Left ventricle myocardium inferior (tissue), 1 donor: ENCODE measurements at places on chromosomes 3 and 15. TPM values are rescaled to one million over a fixed set of nuclear protein-coding genes. Genes with fewer than 3 reads are reported as not detected.

The LMAN1L gene
- total RNA-seq = 8.1 TPM

The ATP8B4 gene
- 2.5 TPM for total RNA-seq

The GOLIM4 gene
- total RNA-seq = 74.8 TPM

The SAMMSON gene
- not detected for total RNA-seq

The CHRD gene
- 6.5 TPM for total RNA-seq

The HTR3E gene
- total RNA-seq = not detected

The COPG1 gene
- 86.1 TPM for total RNA-seq

The LRRN1 gene
- 0.11 TPM for total RNA-seq

The B4GALT4 gene
- total RNA-seq = 12.7 TPM

The CD200R1 gene
- total RNA-seq = 0.82 TPM

The AADACL2 gene
- not detected for total RNA-seq

- DNase-seq = no peak
Measured at GRCh38 chr3:9815986-9816385, 5.9 kb downstream of the TTLL3 start.

DNA sequence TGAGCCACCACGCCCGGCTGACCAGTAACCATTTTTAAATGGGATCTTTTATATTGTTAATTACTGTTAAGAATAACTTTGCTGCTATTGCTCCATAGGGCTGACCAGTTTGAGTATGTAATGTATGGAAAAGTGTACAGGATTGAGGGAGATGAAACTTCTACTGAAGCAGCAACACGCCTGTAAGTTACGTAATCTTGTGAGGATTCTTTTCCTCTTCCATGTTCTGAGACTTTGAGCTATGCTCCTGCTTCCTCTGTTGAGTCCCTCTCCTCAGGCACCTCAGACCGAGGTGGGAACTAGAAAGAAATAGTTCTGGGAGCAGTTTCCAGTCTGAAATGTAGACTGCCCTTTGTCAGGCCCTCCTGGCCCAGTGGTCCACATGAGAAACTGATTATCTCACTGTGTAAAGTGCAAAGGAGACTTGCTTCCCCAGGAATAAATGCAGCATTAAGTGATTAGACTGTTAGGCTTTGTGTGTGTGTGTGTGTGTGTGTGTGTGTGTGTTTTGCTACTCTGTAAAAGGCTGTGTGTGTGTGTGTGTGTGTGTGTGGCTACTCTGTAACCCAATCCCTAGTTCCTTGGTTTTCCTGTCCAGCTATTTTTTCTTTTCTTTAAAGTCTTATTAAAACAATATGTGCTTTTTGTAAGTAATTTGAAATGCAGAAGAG lies 5.2 kb downstream of the POLR2H start:
- no peak for DNase-seq

DNA sequence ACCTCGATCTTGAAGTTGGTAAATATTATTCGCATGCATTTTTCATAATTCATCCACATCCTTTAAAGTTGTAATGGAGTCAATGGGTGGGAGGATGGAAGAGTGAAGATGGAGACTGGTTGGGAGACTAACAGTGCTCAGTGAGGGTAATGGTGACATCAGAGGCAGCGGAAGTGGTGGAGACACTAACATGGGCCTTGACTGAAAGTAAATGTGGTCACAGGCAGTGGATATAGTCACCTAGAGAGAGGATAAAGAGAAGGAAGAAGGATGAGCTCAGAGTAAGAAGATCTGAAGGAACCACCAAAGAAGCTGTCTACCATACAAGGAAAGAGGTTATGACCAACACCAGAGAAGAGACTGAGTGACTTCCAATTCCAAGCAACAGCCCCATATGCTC lies 281.6 kb upstream of the STT3B start:
- no peak for DNase-seq

DNA sequence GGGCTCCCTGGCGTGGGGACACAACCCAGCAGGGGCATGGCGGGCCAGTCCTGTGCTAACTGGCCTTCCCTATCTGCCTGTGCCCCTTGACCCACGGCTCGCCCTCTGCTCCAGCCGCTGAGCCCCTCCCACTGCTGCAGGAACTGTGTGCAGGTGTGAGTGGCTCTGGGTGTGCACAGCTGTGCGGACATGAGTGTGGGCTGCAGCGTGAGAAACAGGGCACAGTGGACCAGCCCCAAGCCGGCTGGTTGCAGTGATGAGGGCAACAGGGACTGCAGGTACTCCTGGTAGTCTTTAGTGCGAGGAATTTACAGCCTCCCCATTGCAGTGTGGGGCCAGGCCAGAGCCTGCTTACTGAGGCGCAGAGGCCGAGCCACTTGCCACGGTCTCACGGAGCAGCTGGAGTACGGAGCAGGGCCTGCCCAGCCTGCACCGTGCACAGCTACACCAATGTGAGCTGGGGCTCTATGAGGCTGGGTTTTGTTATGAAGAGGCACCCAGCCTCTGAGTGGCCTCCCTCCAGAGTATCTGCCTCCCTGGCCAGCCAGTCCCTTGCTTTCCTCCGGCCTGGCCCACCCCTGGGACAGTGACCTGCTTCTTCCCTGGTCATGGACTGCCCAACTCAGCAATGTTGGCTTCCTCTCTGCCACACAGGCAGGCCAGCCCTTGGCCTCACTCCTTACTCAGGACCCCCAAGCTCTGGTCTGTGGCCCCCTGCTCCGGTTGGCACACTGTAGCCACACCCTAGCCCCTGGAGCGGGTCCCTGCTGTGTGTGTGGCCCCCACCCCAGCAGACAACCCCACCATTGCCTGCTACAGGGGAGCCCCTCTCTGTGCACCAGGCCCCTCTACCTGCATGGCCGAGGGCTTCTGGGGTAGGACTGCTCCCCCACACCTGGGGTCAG lies 47.8 kb downstream of the PLXNA1 start:
- no peak for DNase-seq

- DNase-seq = no peak
Measured at GRCh38 chr3:141845407-141846049, 30.9 kb upstream of the ATP1B3 start.

- DNase-seq = no peak
Measured at GRCh38 chr3:186722457-186722856, 5.3 kb downstream of the KNG1 start.

DNA sequence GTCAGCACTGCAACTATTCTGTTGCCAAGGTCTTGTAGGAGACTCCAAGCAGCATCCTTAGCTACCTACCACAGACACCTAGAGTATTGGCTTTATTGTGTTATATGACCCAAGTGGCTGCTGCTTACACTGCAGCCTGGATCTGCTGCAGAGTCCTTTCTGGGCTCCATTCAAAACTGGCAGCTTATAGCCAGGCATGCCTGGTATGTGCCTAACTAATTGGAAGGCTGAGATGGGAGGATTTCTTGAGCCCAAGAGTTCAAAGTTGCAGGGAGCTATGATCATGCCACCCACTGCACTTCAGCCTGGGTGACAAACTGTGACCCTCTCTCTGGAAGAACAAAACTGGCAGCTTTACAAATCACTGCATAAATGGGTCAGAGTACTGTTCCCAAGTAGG lies 8.6 kb downstream of the NDUFB4 start:
- no peak for DNase-seq

GRCh38 chr3:142366434-142366833 lies 81.4 kb downstream of the XRN1 start:
- no peak for DNase-seq

DNA sequence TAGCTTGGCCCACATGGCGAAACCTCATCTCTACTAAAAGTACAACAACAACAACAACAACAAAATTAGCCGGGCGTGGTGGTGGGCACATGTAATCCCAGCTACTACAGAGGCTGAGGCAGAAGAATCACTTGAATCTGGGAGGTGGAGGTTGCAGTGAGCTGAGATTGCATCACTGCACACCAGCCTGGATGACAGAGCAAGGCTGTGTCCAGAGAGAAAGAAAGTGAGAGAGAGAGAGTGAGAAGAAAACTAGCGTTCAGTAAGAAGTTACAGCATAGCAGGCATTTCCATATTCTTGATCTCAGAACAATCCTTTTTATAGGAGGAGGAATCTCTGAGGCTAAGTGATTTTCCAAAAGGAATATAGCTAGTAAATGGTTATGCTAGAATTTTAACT lies 1076.1 kb downstream of the AGBL1 start:
- DNase-seq = no peak

GRCh38 chr15:60520013-60520824 lies 41.3 kb upstream of the ICE2 start:
- DNase-seq = no peak

- DNase-seq = no peak
Measured at GRCh38 chr3:156668073-156668763, 6.2 kb upstream of the TIPARP start.

GRCh38 chr15:80175436-80175835 lies 22.6 kb downstream of the FAH start:
- DNase-seq = no peak

DNA sequence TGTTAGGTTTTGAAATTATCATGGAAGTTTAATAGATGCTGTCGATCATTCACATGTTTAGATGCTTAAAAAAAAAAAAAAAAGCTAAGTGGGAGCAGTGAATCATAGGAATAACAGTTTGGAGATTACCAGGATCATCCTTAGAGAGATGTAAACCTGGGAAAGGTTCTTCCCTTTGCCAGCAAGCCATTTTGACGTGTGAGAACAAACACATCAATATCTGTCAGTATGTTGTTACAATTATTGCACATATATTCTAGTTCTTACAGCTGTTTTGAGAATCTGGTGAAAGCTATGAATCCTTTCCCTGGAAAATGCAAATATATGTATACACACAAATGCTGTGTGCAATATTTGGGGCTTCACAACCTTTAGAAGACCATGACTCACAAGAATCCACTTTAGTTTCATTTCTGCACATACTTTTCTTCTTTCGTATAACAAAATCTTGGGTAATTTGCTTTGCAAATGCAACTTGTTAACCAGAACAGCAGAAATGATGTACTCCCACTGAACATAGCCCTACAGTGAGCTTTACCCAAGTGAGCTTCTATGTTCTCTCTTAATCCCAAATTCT lies 12.0 kb downstream of the NFKBIZ start:
- no peak for DNase-seq

DNA sequence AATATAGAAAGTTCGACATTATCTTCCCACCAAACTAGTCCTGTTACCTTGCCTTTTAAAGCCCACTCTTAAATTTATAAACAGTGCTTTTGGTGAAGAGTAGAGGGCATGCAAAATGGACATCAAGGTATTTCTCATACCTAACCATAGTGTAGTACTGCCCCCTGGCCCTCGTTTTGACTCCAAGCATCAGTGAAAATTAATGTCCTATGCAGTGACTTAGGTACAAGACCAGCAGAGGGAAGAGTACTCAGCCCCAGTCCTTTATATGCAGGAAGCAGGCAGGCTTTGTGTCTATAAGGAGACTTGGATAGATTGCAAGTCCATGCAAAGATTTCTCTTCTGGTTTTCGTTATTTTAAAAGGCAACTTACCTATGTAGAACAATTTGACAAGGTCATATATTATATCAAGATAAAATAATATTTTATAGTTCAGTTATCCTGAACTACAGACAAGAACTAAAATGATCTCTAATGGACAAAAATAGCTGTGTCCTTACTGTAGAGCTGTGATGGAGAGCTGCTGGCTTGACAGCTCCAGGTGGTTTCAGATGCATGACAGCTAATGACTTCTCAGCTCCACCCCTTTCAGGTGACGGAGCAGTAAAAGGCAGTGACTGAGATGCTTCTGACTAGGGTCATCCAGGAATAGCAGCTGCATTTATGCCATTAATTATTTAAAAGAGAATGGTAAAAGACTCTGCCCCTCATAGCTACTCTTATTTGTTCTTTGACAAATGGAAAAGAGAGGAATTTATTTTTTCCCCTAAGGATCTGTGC lies 646.1 kb downstream of the SQOR start:
- DNase-seq = no peak

- no peak for DNase-seq
Measured at GRCh38 chr3:122993124-122993978, 34.2 kb downstream of the SEMA5B start.

- DNase-seq = no peak
Measured at GRCh38 chr3:44992555-44993470, 16.8 kb downstream of the EXOSC7 start.

- DNase-seq = no peak
Measured at GRCh38 chr15:88334436-88334835, 77.9 kb upstream of the NTRK3 start.

DNA sequence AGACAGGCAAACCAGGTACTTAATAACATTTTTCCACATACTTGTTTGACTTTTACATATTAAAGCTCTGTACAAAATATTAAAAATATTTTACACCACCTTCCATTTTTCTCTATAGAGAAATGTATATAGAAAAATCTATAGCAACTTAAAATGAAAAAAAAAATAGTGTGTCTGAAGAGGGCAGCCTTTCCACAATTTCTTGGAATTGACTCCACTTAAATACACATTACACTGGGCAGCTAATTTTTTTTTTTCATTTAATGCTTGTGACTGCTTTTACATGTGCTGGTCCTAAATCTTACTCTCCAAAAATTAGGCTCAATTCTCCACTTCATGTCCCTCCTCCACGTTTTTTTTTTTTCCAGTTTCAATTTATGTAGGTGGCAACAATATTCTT lies 427.0 kb upstream of the RBMS3 start:
- DNase-seq = no peak

DNA sequence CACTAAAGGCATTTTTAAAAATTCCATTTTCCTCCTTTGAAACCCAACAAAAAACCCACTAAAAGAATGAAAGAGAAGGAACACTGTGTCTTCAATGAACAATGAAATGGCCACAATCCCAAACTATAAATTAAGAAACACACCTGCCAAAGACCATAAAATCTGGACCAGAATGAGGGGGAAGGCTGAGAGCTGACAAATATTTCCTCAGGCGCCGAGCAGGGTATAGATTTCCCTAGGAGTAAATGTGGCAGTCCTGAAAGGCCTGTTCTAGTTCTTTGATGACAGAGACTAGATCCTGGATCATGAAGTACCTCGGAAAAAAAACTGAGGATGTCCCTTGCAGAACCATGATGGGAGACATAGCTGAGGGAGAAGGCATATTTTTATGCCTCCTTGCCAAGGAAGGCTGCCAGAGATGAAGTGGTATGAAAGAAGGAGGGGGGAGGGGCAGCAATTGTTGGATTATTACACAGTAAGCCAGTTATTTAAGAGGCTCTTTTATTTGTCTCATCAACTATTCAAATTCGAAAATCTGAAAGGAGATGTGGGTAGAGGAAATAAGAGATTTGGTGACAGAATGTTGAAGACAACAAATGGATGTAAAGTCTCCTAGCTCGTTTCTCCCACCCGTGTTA lies 275.3 kb upstream of the GOLGA6L4 start:
- DNase-seq = no peak

DNA sequence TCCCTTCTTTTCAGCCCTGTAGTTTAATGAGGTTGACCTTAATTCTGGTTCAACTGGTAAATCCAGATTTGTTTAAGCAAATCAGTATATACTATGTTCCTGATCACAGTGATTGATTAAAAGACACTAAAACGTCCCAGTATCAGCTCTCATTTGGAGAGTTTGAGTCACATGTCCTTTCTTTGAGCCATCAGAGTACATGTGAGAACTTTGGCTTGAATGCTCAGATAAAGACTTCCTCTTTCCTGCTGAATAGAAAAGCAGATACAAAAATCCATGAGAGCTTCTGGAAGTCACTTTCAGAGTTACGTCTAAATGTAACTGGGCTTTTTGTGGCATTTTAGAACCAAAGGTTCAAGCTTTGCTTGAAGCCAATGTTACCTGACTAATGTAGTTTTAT lies 341.8 kb upstream of the SATB1 start:
- DNase-seq = no peak
